CD4-positive, alpha-beta T cell treated with Interleukin-4 for 1 hour (primary cell): ENCODE measurements at places on chromosomes 2 and 18.

- DNase-seq: no peak
Observed at GRCh38 chr2:211159972-211160371, 603.6 kb downstream of the CPS1 start.

DNA sequence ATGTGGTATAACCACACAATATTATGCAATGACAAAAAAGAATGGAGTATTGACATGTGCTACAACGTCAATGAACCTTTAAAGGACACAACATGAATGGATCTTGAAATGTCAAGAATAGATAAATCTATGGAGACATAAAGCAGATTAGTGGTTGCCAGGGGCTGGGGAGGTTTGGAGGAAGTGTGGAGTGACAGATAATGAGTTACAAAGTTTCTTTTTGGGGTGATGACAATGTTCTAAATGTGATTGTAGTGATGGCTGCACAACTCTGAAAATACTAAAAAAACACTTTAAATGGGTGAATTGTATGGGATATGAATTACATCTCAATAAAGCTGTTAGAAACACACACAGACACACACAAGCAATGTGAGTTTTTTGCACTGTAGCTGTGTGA, 37.4 kb upstream of the C1D start:
- no peak for DNase-seq

GRCh38 chr2:42140496-42140895, 28.7 kb upstream of the EML4 start:
- DNase-seq: no peak

GRCh38 chr2:203533676-203534591, 1.2 kb downstream of the RAPH1 start:
- peak; percentile 21 for DNase-seq

DNA sequence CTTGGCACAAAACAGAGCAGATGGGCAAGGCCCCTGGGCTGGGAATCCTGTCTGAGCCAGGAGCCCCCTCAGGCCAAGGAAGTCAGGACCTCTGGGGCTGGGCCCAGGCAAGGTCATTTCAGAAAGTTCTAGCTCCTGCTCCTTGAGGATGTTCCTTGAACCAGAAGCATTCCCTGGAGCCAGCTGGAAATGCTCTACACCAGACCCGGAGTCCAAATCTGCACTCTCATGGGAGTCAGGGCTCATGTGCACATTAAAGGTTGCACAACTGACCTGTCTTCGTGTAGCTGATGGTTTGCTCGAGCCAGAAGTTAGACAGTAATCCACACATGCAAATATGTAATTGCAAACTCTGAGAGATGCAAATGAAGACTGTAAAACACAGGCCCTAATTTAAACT, 18.0 kb downstream of the PARD6G start:
- DNase-seq: no peak
